ENCODE measurements at places on chromosomes 5 and 9. TPM values are rescaled to one million over a fixed set of nuclear protein-coding genes. Genes with fewer than 3 reads are reported as not detected.

HBEGF gene
- total RNA-seq = 12.1 TPM

FOXD4L4 gene
- 0.67 TPM for total RNA-seq

GGTA1 gene
- 10.0 TPM for total RNA-seq

SLCO4C1 gene
- total RNA-seq = 0.94 TPM

RNF180 gene
- total RNA-seq = 99.0 TPM

PHF24 gene
- total RNA-seq = 1.6 TPM

BARHL1 gene
- total RNA-seq = not detected

TRIM36 gene
- 3.4 TPM for total RNA-seq

FOXD1 gene
- 1.6 TPM for total RNA-seq

GCNT1 gene
- 16.6 TPM for total RNA-seq

SETD9 gene
- total RNA-seq = 11.6 TPM

SLC25A51 gene
- 34.0 TPM for total RNA-seq

PRLR gene
- not detected for total RNA-seq

ZNF454 gene
- total RNA-seq = 4.2 TPM

PELO gene
- total RNA-seq = 25.5 TPM

FAM151B gene
- 8.1 TPM for total RNA-seq

MLANA gene
- not detected for total RNA-seq

PCDHB5 gene
- total RNA-seq = 7.1 TPM

AMBP gene
- 4.2 TPM for total RNA-seq

CTXN3 gene
- not detected for total RNA-seq

DIPK1B gene
- total RNA-seq = 23.6 TPM

SERINC5 gene
- total RNA-seq = 26.9 TPM

IL33 gene
- 17.5 TPM for total RNA-seq

CCDC171 gene
- 6.2 TPM for total RNA-seq

UHRF2 gene
- total RNA-seq = 80.1 TPM

OR1Q1 gene
- total RNA-seq = not detected

CFAP157 gene
- total RNA-seq = 0.22 TPM

MLLT3 gene
- 49.2 TPM for total RNA-seq

IL13 gene
- not detected for total RNA-seq

C1QTNF2 gene
- not detected for total RNA-seq

CDHR2 gene
- total RNA-seq = not detected

GBGT1 gene
- total RNA-seq = 23.5 TPM

Measured in thyroid gland (tissue), 4 donors.